ENCODE measurements at places on chromosomes 4 and X.

- DNase-seq = no peak
Measured at GRCh38 chr4:176187624-176188023, 7.8 kb downstream of the SPATA4 start.

GRCh38 chrX:82658492-82658891 lies 849.6 kb upstream of the POU3F4 start:
- no peak for DNase-seq

DNA sequence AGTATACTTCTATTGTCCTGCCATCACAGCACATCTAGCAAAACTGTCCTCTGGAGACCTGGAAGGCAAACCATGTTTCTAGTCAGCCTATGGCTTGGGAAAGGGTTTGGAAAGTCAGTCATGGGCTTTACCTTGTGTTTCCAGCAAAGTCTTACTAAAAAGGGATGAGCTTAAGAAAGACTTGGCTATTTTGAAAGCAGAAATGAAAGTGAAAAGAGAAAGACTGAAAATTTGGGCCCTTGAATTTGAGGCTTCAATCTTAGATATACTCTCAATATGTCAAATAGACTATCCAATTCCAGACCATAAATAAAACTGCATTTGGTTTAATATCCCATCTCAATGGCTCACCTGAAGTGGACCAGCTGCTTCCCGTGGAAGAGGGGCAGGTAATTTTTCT lies 127.9 kb downstream of the ZNF330 start:
- no peak for DNase-seq

DNA sequence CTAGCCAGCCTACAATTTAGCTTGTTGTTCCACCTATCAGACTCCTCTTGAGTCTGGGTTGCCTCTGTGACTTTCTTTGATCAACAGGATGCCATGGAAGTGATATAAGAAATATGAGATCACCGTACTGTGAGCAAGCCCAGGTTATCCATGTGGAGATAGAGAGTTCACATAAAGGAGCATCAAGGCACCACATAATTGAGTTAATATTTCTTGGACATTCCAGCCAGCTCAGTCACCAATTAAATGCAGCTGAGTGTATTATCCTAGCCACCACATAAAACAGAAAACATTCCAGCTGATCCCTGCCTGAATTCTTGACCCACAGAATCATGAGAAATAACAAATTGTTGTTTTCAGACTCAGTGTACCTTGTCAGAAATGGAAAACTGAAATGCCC lies 253.6 kb downstream of the PPP1R2C start:
- DNase-seq = no peak

GRCh38 chr4:168449719-168450452 lies 30.4 kb downstream of the DDX60L start:
- DNase-seq = no peak

DNA sequence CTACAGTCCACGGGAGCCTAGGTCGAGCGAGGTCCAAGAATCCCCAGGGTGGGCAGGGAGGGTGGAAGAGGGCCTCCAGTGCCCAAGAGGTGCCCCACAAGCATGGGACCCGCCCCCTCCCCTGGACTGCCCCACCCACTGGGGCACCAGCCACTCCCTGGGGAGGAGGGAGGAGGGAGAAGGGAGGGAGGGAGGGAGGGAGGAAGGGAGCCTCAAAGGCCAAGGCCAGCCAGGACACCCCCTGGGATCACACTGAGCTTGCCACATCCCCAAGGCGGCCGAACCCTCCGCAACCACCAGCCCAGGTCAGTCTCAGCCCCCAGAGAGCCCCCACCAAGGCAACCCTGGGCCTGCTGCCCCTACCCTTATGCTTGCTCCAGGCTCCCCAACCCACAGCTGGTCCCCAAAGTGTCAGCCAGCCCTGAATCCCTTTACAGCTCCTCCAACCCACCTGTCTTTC lies at the start of gene GATA1:
Gene GATA1, plus strand, starts transcription at position 250 of the 460 bp plus-strand sequence. CDS start 4,520 bp downstream, outside the sequence.
- DNase-seq = no peak

GRCh38 chrX:137547291-137547690 lies 18.6 kb upstream of the ZIC3 start:
- no peak for DNase-seq

DNA sequence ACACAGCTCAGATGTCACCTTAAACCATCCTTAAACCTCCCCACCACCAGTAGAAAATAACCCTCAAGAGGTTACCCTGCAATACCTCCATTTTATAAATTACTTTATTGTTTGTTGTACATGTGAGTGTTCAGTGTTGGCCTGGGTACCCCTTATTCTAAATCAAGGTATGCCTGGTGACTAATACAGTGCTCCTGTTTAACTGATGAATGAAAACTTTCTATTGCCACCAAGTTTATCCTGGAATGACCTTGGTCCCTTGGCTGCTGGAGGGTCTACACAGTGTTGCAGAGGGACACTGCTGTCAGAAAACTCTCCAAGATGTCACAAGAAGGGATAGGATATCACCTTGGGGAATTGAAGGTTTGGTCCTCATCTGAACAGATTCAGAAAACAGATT lies 7.3 kb upstream of the TXLNG start:
- no peak for DNase-seq

DNA sequence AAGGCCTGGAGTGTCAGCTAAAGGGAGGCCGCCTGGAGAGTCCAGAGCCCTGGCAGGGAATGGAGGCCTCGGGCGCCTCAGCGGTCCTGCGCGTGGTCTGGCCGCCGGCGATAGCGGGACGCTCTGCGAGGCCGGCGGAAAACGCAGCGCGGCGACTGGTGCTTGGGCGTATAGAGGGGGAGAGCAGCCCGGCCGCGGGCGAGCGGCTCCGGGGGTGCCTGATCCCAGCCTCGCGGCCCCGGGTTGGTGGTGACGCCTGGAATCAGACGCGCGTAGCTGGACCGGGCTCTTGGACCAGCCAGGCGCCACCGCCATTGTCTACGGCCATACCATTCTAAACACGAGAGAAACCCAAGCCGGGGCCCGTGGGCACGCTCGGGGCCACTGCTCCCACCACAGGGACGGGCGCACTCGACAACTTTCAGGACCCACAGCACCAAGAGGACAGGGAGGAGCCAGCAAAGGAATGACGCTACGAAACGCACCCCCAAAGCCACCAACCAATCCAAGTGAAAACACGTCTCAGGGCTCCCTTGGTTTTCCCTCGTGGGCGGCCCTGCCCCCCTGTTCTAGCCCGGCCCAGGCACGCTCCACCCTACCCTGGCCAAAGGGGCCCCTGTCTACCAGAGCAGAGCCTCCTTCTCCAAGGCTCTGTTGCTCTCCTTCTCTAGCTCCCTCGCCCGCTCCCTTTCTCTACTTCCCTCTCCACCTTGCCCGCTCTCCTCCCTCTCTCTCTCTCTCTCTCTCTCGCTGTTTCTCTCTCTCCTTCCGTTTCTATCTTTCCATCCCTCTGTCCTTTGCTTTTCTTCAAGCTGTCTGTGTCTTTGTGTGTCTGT lies 7.8 kb downstream of the FRG2 start:
- DNase-seq = peak; percentile 18

- DNase-seq = no peak
Measured at GRCh38 chr4:65453398-65453797, 216.9 kb downstream of the EPHA5 start.

DNA sequence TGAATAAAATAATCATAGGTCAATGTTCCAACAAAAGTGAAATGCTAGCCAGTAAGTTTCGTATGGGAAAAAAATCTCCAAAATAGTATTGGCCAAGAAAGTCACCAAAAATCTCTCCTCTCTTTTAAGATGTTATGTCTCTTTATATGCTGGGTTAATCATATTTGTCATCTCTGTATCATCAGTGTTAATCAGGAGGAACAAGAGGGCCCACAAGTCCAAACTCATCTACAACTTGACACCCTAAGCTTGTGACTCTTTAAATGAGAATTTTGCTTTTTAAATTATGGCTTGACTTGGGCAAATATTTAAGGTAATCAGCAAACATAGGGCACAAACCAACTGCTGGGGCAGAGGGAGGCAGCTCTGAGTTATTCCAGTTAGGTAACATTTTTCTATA lies 75.5 kb downstream of the AMMECR1 start:
- DNase-seq = no peak

DNA sequence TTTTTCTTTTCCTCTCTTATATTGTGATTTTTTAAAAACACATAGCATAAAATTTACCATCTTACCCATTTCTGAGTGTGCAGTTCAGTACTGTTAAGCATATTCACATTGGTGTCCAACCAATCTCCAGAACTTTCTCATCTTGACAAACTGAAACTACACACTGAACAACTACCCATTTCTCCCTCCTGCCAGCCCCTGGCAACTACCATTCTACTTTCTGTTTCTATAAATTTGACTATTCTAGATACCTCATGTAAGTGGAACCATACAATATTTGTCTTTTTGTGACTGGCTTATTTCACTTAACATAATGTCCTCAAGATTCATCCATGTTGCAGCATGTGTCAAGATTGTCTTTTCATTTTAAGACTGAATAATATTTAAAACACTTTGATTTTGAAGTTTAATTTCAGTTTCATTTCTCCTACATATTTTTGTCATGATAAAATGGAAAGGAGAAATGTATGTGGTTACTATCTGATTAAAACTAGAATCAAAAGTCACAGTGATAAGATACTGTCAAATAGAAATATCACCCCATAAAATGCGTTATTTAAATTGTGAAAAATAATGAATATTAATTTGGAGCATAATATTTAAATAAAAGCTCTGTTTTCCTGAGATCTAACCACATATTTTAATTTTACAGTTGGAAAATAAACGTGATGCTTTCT lies 122.8 kb downstream of the DIPK2B start:
- DNase-seq = no peak

GRCh38 chr4:74009307-74009706 lies 10.8 kb upstream of the CXCL5 start:
- no peak for DNase-seq

- no peak for DNase-seq
Measured at GRCh38 chrX:149157976-149158375, 347.1 kb downstream of the IDS start.

GRCh38 chrX:30513284-30513683 lies 64.3 kb downstream of the TASL start:
- DNase-seq = no peak
